Stimulated activated CD8-positive, alpha-beta memory T cell treated with anti-CD3 and anti-CD28 coated beads, Interleukin-7, amount 100 ng/mL, for 4 hours (primary cell): ENCODE measurements at places on chromosomes 5 and 9.

DNA sequence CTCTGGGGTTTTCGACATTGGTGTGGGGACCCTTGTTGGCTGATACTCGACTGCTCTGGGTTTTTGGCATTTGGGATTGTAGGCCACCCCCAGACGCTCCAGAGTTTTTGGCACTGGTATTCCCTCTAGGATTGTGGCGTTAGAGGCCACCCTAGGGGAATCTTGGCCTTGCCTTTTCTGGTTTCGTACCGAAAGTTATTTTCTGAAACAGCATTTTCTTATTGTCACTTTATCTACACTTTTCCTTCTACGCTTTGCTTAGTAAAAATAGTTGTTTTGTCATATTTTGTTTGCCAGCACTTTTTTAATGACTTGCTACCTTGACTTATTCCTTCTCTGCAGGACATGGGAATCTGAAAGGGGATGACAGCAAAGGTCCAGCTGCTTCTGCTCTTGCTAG is 25.1 kb upstream of the CLPTM1L start:
- no peak for DNase-seq

GRCh38 chr9:100408546-100409175 is 18.3 kb upstream of the MSANTD3 start:
- no peak for DNase-seq

DNA sequence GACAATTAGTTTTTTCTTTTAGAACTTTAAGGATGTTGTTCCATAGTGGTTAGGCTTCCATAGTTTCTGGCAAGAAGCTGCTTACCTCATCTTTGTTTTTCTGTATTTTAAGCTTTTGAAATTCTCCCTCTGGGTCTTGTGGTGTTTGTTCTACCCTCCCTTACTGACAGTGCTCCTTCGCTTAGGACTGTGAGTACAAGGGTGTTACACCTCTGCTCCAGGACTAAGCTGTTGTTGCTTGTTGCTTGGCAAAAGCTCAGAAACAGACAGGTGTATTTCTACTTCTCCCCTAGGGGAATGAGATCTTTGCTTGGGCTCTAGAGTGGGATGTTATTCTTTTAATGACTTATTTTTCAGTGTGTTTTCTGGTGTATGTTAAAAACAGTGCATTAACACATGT is 225.2 kb downstream of the WDR70 start:
- no peak for DNase-seq

GRCh38 chr5:74357827-74358226 is 282.7 kb downstream of the ENC1 start:
- no peak for DNase-seq

GRCh38 chr5:1235379-1235778 is 10.2 kb downstream of the SLC6A18 start:
- no peak for DNase-seq

DNA sequence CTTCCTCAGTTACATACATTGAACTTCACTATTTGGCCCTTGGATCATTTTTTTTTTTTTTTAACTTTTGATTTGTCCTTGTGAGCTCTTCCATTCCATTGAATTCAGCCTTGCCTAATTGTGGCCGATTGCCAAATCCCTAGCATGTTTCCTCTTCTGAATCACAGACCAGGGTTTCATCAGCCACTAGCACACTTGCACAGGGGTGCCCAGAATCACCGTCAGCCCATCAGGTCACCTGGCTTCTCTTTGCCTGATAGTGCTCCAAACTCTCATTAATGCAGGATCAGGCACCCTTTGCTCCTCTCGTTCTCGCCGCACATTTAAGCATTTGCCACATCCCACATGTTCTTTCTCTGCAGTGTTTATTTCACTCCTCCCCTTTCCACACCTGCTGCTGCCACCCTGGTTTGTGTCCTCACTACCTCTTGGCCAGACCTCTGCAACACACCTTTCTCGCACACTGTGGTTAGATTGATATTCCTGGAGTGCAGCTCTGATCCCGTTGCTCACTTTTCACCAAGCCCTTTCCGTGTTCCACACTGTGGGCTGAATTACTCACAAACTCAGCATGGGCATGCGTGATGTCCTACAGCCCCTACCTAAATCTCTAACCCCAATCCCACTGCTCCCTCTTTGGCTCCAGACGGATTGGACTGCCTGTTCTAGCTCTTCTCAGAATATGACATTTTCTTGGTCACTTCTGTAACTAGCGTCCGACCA is 9.8 kb downstream of the PIK3R1 start:
- DNase-seq, result no peak

GRCh38 chr9:131986089-131986488 is 93.6 kb downstream of the MED27 start:
- DNase-seq, result no peak

- no peak for DNase-seq
Observed at GRCh38 chr9:72894342-72894741, 58.5 kb downstream of the ALDH1A1 start.

DNA sequence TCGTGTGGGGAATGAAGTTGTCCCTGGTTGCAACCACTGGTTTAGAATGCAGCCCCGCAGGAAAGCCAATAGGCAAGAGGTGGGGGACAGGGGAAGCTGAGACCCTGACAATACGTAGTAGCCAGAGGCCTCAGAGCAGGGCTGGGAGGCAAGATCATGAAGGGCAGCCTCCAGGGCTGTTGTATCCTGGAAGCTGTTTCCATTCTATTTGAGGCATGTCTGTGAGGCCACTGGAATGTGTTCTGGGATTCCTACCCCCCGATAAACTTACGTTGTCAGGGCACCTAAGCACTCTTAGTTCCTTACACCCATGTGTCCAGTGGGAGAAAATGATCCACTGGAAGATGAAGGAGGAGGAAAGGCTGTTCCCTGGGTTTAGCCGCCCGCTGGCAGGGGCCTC is 177.3 kb downstream of the CFAP90 start:
- DNase-seq, result no peak

- no peak for DNase-seq
Observed at GRCh38 chr9:105403552-105404248, 44.1 kb upstream of the FSD1L start.

DNA sequence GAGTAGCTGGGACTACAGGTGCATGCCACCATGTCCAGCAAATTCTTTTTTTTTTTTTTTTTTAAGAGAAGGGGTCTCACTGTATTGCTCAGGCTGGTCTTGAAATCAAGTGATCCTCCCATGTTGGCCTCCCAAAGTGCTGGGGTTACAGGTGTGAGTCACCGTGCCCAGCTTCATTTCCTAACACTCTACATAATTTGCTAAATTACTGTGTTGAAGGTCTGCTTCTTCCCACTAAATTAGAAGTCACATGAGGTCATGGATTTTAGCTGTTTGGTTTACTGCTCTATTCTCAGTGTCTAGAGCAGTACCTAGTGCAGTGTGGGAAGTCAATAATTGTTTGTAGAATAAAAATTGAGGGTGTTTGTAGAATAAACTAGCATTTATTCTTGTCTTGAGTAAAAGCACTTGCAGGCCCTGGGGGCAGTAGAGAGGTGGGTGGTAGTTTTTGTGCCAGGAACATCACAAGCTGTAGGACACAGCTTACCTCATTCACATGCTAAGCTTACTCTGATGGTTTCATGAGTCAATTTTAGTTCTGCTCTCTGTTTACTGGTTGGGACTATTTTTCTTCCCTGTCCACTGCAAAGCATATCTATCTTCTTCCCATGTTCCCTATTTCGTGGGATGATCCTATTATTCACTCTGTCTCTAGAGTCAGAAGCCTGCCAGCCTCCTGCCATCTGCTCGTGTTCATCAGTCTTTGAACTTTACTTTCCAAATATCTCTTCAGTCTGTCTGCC is 7.0 kb downstream of the TEX48 start:
- DNase-seq, result no peak

DNA sequence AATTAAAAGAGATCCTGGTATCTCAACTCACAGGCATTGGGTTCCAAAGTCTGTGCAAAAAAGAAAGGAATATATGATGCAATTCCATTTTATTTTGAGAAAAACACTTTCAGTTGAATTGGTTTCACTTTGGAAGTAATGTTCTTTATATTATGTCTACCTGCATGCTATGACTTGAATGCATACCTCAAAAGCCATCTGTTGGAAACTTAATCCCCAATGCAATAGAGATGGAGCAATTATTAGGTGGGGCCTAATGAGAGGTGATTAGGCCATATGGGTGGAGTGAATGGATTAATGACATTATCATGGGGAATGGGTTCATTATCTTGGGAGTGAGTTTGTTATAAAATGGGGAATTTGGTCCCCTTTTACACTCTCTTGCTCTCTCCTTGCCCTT is 293.3 kb downstream of the CSNK1G3 start:
- DNase-seq, result no peak

GRCh38 chr5:149794487-149794971 is 64.4 kb downstream of the PPARGC1B start:
- DNase-seq, result no peak

- no peak for DNase-seq
Observed at GRCh38 chr5:115366223-115366622, 69.8 kb upstream of the CCDC112 start.

DNA sequence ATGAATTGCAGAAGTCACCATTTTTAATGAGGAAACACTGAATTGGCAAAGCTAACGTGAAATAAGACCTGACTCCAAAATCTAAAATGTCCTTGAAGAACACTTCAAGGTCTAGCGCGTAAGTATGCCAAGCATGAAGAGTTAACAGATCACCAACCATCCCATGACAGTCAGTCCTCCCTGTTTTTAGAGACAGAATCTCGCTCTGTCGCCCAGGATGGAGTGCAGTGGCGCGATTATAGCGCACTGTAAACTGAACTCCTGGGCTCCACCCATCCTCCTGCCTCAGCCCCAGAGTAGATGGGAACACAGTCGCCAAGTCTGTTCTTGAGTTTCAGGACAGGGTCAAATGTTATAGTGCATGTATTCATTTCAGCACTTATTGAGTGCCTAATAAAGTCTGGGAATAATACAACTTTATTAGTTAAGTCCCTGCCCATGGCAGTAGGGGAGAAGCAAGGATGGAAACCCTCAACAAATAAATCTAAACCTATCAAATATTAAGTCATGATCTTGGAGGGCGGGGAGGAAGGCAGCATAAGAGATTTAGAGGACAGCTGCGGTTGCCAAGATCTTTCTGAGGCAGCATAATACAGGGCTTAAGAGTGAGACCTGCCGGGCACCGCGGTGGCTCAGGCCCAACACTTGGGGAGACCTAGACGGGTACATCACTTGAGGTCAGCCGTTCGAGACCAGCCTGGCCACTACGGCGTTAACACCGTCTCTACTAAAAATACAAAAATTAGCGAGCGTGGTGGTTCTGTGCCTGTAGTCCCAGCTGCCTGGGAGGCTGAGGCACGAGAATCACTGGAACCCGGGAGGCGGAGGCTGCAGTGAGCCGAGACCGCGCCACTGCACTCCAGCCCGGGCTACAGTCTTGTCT is 1.1 kb downstream of the ATPSCKMT start:
- no peak for DNase-seq

DNA sequence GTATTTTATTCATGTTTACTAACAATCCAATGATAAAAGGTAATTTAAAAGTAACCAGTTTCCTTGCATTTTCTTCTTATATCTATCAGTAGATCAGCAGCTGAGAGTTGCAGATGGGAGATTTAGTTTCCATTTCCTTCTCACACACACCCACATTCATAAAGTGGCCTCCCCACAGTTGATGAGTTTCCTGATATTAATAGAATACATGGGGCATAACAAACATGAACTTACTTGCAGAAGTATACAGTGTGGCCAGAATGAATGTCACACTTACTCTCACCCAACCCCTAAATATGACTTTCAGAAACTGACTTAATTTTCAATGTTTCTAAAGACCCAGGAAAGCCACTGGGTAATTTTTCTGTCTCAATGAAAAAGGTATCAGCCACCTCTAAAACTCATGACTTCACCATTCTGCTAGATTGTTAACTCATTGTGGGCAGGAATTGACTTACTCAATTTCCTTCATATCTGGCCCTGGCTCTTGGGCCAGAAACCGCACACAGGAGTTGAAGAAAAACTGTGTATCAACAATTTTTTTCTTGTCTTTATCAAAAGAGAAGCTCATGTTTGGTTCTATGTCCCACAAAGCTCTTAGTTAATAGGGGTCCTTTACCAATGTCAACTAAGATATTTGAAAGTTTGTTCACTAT is 63.5 kb upstream of the OSMR start:
- no peak for DNase-seq

DNA sequence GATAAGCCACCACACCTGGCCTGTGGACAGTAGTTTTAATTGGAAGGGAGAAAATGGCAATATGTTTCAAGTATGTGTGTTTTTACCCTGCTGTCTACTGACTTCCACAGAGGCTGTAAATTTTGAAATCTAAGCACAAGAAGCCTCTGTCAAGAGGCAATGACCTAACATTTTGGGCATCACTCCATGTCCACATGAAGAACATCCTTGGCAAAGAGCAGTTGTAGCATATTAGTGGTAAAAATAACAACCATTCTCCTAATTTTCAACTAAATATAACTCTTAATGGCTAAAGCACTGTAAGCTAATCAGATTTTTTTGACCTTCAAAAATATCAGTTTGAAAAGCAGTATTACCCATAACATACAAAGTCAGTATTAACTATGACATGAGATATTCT is 100.3 kb upstream of the APC start:
- DNase-seq, result no peak

DNA sequence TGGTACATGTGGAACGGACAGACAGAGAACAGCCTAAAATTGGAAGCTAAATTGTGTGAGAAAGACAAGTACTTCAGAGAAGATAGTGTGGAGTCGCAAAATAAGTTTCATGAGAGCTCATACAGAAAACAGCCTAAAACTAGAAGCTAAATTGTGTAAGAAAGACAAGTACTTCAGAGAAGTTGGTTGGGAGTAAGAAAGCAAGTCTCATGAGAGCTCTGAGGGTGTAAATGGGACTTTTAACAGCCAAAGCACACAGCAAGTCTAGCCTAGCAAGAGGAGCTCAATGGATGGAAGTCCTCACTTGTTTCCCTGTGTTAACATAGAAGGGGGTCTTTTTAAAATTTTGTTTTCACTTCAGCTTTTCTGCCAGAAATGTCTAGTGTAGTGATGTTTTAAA is 93.1 kb downstream of the STK32A start:
- no peak for DNase-seq

DNA sequence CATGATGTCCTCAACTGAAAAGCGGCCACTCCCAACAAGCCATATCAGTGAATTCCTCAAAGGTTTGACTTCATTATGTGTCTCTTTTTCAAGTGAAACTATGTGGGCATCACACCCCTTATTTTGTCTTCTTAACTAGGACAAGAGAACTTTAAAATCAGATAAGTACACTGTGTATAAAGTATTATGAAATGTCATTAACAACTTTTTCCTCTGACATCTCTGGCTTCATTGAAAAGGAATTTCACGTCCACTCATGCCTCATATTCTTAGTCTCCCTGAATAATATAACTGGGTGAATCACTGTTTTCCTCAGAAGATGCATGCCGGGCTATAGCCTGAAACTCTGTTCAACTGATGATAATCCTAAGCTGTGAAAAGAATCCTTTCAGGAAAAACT is 415.8 kb downstream of the ACTL7B start:
- no peak for DNase-seq

- no peak for DNase-seq
Observed at GRCh38 chr5:93582677-93583438, at the start of gene NR2F1. Gene NR2F1 (plus strand): TSS chr5:93583222. CDS start chr5:93585024, 1,802 bp downstream.

GRCh38 chr5:16727755-16728325 is 111.0 kb upstream of the RETREG1 start:
- no peak for DNase-seq
